ENCODE measurements at places on chromosomes 3 and 15. TPM values are rescaled to one million over a fixed set of nuclear protein-coding genes. Genes with fewer than 3 reads are reported as not detected.
A peak's percentile ranks its signal among the peaks of the same experiment; 100 is the strongest.

- H3K27me3 ChIP-seq: no peaks in the 10 kb centered on the region
- DNase-seq: no peak
- no peak overlapping the region for H3K27ac ChIP-seq
- H3K36me3 ChIP-seq: no peaks in the 10 kb centered on the region
- H3K4me1 ChIP-seq: peaks cover 8% of the 10 kb centered on the region
These were observed 222.8 kb upstream of the TBL1XR1 start for GRCh38 chr3:177419904-177420601.

Gene OR5H6
- not detected for total RNA-seq

Gene HIGD2B
- total RNA-seq: not detected

Gene DNAH12
- total RNA-seq: 0.22 TPM

DNA sequence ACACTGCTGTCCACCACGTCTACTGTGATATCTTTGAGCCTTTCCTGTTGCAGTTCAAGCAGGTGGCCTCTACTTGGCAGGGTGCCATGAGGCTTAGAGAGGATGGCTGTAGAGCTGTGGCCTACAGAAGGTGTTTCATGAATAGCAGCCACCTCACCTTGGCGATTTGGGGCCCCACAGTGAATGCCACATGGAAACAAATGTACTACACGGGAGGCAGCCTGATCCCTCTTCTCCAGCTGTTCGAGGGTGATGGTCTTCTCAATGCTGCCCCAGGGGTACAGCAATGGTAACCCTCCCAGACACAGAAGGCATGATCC, 70.7 kb downstream of the FAM43A start:
- DNase-seq: no peak
- H3K4me3 ChIP-seq: no peak overlapping the region
- peaks cover 18% of the 10 kb centered on the region for H3K4me1 ChIP-seq
- H3K36me3 ChIP-seq: no peaks in the 10 kb centered on the region
- H3K27me3 ChIP-seq: peaks cover 6% of the 10 kb centered on the region

GRCh38 chr15:61483599-61483998, 254.5 kb upstream of the RORA start:
- H3K27ac ChIP-seq: no peak overlapping the region
- H3K4me3 ChIP-seq: no peak overlapping the region
- H3K36me3 ChIP-seq: peaks cover 3% of the 10 kb centered on the region

GRCh38 chr3:42855547-42856380, 19.9 kb downstream of the CYP8B1 start:
- no peak overlapping the region for H3K27ac ChIP-seq
- DNase-seq: no peak
- no peaks in the 10 kb centered on the region for H3K36me3 ChIP-seq

DNA sequence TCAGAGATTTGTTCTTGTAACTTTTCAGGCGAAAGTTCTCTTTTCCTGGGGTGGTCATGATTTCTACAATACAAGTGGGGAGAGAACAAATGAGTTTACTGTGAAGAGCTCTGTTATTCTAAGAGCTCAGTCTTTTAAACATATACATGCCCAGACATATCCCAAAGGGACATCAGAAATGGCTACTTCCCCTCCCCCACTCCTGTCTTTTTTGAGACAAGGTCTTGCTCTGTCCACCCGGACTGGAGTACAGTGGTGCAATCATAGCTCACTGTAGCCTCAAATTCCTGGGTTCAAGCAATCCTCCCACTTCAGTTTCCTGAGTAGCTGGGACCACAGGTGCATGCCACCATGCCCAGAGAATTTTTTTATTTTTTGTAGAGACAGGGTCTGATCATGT, 18.2 kb downstream of the KPNA1 start:
- H3K27ac ChIP-seq: peak overlapping the region; percentile 16
- no peak for DNase-seq
- no peaks in the 10 kb centered on the region for H3K27me3 ChIP-seq
